ENCODE measurements at places on chromosomes 6 and 20. TPM values are rescaled to one million over a fixed set of nuclear protein-coding genes. Genes with fewer than 3 reads are reported as not detected.

BIRC7 gene
- total RNA-seq: not detected

CDH26 gene
- total RNA-seq: 0.52 TPM

CST7 gene
- total RNA-seq: 2.5 TPM

SNAP25 gene
- 0.37 TPM for total RNA-seq

TTLL9 gene
- 0.19 TPM for total RNA-seq

SCAF8 gene
- 37.3 TPM for total RNA-seq

TSPO2 gene
- total RNA-seq: not detected

MTFR2 gene
- total RNA-seq: 0.71 TPM

PROKR2 gene
- not detected for total RNA-seq

CNR1 gene
- 11.1 TPM for total RNA-seq

MOG gene
- total RNA-seq: not detected

FKBP1C gene
- total RNA-seq: 0.24 TPM

ADAM33 gene
- 70.3 TPM for total RNA-seq

OSTM1 gene
- total RNA-seq: 70.7 TPM

SCAND1 gene
- total RNA-seq: 35.5 TPM

TSBP1 gene
- not detected for total RNA-seq

CPXM1 gene
- total RNA-seq: 9.6 TPM

RIPPLY2 gene
- not detected for total RNA-seq

ADGRG6 gene
- 10.2 TPM for total RNA-seq

BCAS1 gene
- total RNA-seq: 1.8 TPM

SLPI gene
- 14.6 TPM for total RNA-seq

LHFPL5 gene
- total RNA-seq: not detected

BHLHE23 gene
- not detected for total RNA-seq

TULP4 gene
- total RNA-seq: 71.9 TPM

RALGAPA2 gene
- 38.0 TPM for total RNA-seq

PPARD gene
- 19.8 TPM for total RNA-seq

CHD6 gene
- 51.1 TPM for total RNA-seq

SGK2 gene
- total RNA-seq: 1.3 TPM

PNPLA1 gene
- total RNA-seq: 0.14 TPM

ATP6V1G2 gene
- 0.43 TPM for total RNA-seq

GHRH gene
- total RNA-seq: not detected

C20orf141 gene
- total RNA-seq: not detected

PACRG gene
- 0.14 TPM for total RNA-seq

LY6G5C gene
- 1.7 TPM for total RNA-seq

ERVFRD-1 gene
- total RNA-seq: 0.05 TPM

LY6G6D gene
- total RNA-seq: not detected

UNC5CL gene
- total RNA-seq: 0.52 TPM

ARFRP1 gene
- total RNA-seq: 38.1 TPM

SOBP gene
- 18.7 TPM for total RNA-seq

MDFI gene
- 6.5 TPM for total RNA-seq

SLC17A2 gene
- not detected for total RNA-seq

HEY2 gene
- 11.3 TPM for total RNA-seq

KCNK17 gene
- 0.48 TPM for total RNA-seq

CCDC167 gene
- 18.9 TPM for total RNA-seq

ULBP3 gene
- total RNA-seq: 1.2 TPM

LAMP5 gene
- 0.19 TPM for total RNA-seq

ZNF391 gene
- total RNA-seq: 3.3 TPM

PRL gene
- total RNA-seq: not detected

BPIFB1 gene
- total RNA-seq: not detected

CDSN gene
- total RNA-seq: not detected

PTCHD4 gene
- total RNA-seq: 1.2 TPM

AIF1 gene
- 68.7 TPM for total RNA-seq

Measured in posterior vena cava (tissue), 2 donors.